Upper lobe of right lung (tissue), 1 donor: ENCODE measurements at places on chromosomes 1 and 21. TPM values are rescaled to one million over a fixed set of nuclear protein-coding genes. Genes with fewer than 3 reads are reported as not detected.

- H3K4me1 ChIP-seq: peaks cover 2% of the 10 kb centered on the region
- no peaks in the 10 kb centered on the region for H3K27me3 ChIP-seq
- H3K27ac ChIP-seq: no peak overlapping the region
- DNase-seq: no peak
- no peak overlapping the region for H3K4me3 ChIP-seq
Measured at GRCh38 chr1:13624526-13624925, 40.9 kb downstream of the PDPN start.

GRCh38 chr1:199394856-199395255 is 632.7 kb upstream of the NR5A2 start:
- H3K36me3 ChIP-seq: no peaks in the 10 kb centered on the region
- H3K27ac ChIP-seq: no peak overlapping the region
- DNase-seq: no peak
- no peaks in the 10 kb centered on the region for H3K27me3 ChIP-seq

- peaks cover 7% of the 10 kb centered on the region for H3K4me1 ChIP-seq
- H3K27me3 ChIP-seq: no peaks in the 10 kb centered on the region
- H3K27ac ChIP-seq: no peak overlapping the region
- H3K36me3 ChIP-seq: no peaks in the 10 kb centered on the region
Measured at GRCh38 chr21:35208104-35208503, 159.0 kb upstream of the RUNX1 start.

GRCh38 chr21:45748593-45748992 is 105.1 kb downstream of the PCBP3 start:
- DNase-seq: no peak
- no peaks in the 10 kb centered on the region for H3K27me3 ChIP-seq
- no peak overlapping the region for H3K27ac ChIP-seq
- H3K4me1 ChIP-seq: no peaks in the 10 kb centered on the region
- no peak overlapping the region for H3K4me3 ChIP-seq
- no peaks in the 10 kb centered on the region for H3K36me3 ChIP-seq

DNA sequence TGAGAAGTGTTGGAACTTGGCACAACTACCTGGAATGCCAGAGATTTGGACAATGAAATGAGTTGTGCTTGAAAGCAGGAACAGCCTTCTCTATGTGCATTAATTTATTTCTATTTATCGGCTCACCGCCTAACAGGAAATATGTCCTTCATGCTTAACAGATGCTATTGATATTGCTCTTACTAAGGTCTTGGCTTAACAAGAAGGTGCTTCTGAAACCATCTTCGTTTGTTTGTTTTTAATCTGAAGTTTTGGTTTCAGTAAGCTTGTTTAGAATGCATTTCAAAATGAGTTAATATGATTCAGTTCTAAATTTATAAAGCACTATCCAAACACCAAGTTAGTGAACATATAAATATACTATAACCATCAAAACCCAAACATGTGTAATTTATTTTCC is 898.3 kb upstream of the B3GALT2 start:
- DNase-seq: no peak
- H3K4me1 ChIP-seq: no peaks in the 10 kb centered on the region
- no peak overlapping the region for H3K4me3 ChIP-seq
- H3K27me3 ChIP-seq: no peaks in the 10 kb centered on the region
- no peaks in the 10 kb centered on the region for H3K36me3 ChIP-seq

- DNase-seq: no peak
- H3K27me3 ChIP-seq: peaks cover 5% of the 10 kb centered on the region
Measured at GRCh38 chr1:222546548-222547259, 1.2 kb downstream of the HHIPL2 start.

GRCh38 chr1:218467101-218468072 is 122.3 kb downstream of the TGFB2 start:
- no peak for DNase-seq
- no peaks in the 10 kb centered on the region for H3K36me3 ChIP-seq
- H3K27me3 ChIP-seq: no peaks in the 10 kb centered on the region
- peaks cover 22% of the 10 kb centered on the region for H3K4me1 ChIP-seq

Gene CREG1
- 171 TPM for total RNA-seq

GRCh38 chr1:1606232-1606631 is 6.3 kb upstream of the FNDC10 start:
- H3K4me1 ChIP-seq: peaks cover 8% of the 10 kb centered on the region
- DNase-seq: no peak
- no peak overlapping the region for H3K4me3 ChIP-seq
- H3K27ac ChIP-seq: no peak overlapping the region
- no peaks in the 10 kb centered on the region for H3K36me3 ChIP-seq

Gene MMP23B
- total RNA-seq: 40.3 TPM

DNA sequence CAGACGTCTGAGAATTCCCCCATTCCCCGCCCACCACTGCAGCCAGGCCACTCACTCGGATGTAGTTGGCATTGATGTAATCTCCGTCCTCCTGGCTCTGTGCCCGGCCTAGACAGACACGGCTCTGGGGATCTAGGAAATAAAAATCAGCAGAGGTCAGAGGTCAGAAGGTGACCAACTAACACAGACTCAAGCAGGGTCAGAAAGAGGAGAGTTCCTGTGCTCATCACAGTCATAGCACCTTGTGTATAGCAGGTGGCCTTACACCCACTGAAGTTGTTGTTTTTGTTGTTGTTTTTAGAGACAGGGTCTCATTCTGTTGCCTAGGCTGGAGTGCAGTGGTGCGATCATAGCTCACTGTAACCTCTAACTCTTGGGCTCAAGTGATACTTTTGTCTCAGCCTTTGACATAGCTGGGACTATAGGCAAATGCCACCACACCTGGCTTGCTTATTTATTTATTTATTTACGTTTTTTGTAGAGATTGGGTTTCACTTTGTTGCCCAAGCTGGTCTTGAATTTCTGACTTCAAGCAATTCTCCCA is 4.9 kb downstream of the PTPN7 start:
- peak; percentile 86 for DNase-seq
- H3K27ac ChIP-seq: no peak overlapping the region
- H3K36me3 ChIP-seq: no peaks in the 10 kb centered on the region

Gene RGS16
- 12.0 TPM for total RNA-seq

Gene STMN1
- total RNA-seq: 42.5 TPM

DNA sequence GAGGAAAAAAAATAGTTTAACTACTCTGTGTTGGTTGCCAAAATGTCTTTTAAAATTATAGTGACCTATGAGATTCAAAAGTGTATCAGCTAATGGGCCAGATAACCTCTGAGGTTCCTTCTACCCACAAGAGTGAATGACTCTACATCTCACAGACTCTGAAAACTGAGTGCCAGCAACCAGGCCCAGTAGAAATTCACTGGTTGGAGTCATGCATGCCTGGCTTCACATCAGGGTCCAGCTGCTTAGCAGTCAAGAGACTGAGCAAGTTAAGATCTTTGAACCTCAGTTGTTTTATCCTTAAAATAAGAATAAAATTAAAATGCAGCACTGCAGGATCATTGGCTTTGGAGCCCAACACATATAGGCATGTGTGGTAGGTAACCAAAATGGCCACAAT is 342.6 kb upstream of the NFIA start:
- H3K27ac ChIP-seq: no peak overlapping the region
- no peak overlapping the region for H3K4me3 ChIP-seq
- H3K27me3 ChIP-seq: no peaks in the 10 kb centered on the region
- no peaks in the 10 kb centered on the region for H3K4me1 ChIP-seq
- no peak for DNase-seq

DNA sequence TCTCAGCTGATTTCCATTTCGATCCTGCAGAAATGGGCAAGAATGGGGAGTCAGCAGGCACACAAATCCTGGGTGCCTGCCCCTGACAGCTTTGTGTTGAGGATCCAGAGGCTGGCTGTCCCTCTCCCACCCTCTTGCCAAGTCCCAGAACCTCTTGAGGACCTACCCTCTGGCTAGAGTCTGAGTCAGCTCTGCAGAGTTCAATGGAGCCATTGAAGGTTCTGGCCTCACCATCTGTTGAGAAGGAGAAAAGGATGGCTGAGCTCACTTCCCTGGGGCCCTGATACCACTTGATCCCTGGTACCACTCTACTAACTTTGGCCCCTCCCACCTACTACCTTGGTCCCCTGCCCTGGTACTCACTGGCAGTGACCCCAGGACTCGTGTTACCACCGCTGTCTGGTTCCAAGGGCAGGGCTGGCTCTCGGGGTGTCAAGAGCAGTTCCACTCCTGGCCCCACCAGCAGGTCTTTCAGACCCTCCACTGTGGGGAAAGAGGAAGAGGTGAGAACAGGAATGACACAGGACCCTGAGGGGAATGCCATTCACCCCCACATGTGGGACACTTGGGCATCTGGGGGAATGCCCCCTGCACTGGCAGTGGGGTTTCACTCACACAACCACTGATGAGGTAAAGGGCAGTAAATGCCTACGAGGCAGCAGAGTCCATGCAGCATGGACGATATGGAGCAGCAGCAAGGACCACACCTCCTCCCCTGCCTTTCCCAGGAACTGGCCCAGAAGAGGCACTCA is 10.5 kb downstream of the RXFP4 start:
- no peak overlapping the region for H3K27ac ChIP-seq
- no peak for DNase-seq
- H3K27me3 ChIP-seq: no peaks in the 10 kb centered on the region
- H3K4me3 ChIP-seq: no peak overlapping the region
- no peaks in the 10 kb centered on the region for H3K4me1 ChIP-seq

GRCh38 chr1:156245451-156246232 is 2.2 kb downstream of the PAQR6 start:
- H3K27ac ChIP-seq: no peak overlapping the region
- peaks cover 10% of the 10 kb centered on the region for H3K27me3 ChIP-seq
- peak; percentile 73 for DNase-seq
- peaks cover 23% of the 10 kb centered on the region for H3K36me3 ChIP-seq
- peaks cover 21% of the 10 kb centered on the region for H3K4me1 ChIP-seq

- no peak for DNase-seq
- no peaks in the 10 kb centered on the region for H3K36me3 ChIP-seq
- H3K27ac ChIP-seq: no peak overlapping the region
- H3K27me3 ChIP-seq: no peaks in the 10 kb centered on the region
- no peaks in the 10 kb centered on the region for H3K4me1 ChIP-seq
Measured at GRCh38 chr1:34520111-34520510, 234.7 kb upstream of the GJB5 start.

DNA sequence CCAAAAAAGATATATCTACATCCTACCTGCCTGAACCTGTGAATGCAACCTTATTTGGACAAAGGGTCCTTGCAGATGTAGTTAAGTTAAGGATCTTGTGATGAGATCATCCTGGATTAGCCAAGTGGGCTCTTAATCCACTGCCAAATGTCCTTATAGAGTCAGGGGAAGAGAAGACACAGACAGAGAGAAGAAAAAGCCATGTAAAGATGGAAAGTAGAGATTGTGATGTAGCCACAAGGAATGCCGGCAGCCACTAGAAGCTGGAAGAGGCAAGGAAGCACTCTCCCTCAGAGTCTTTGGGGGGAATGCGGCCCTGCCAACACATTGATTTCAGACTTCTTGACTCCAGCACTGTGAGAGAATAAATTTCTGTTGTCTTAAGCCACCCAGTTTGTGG is 16.2 kb downstream of the HSD11B1 start:
- DNase-seq: no peak
- H3K27ac ChIP-seq: no peak overlapping the region
- no peaks in the 10 kb centered on the region for H3K27me3 ChIP-seq

DNA sequence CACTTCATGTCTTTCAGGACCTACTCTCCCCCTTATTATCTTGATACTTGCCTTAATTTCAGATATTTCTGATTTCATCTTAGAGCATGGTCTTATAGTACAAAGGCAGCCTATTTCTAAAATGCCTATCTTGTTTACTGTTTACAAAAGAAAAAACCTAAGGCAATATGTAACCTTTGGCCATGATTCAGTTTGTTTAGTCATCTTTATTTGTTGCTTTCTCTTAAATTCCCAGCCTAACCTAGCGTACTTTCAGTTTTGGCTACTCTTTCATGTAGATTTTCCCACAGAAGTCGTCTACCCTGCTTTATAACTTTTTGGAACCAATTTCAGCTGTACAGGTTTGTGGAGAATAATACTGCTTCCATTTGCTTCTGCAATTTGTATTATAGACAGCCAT is 81.8 kb downstream of the KIF1B start:
- DNase-seq: no peak
- H3K36me3 ChIP-seq: peaks cover 80% of the 10 kb centered on the region
- no peak overlapping the region for H3K27ac ChIP-seq
- no peaks in the 10 kb centered on the region for H3K4me1 ChIP-seq
- no peak overlapping the region for H3K4me3 ChIP-seq
- H3K27me3 ChIP-seq: no peaks in the 10 kb centered on the region
